Stimulated activated CD4-positive, alpha-beta T cell treated with anti-CD3 and anti-CD28 coated beads, TNF-alpha, amount 100 ng/mL, for 1 hour (primary cell): ENCODE measurements at places on chromosomes 12 and 14.

DNA sequence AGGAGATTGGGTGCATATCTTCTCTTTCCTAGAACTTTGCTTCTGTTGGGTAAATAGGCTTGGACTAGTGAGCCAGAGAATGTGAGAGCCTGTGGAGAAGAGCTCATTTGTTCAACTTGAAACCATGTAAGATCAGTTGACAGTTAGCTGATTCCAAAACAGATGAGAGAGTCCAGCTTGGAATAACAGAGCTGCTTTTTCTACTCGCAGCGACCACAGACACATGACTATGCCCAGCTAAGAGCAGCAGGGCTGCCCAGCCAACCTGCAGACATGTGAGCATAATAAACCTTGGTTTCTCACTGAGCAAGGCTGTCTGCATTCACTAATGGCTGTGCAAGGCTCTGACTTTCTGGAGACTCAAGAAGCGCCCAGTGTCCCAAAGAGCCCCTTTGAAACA lies 209.2 kb downstream of the C12orf75 start:
- no peak for DNase-seq

DNA sequence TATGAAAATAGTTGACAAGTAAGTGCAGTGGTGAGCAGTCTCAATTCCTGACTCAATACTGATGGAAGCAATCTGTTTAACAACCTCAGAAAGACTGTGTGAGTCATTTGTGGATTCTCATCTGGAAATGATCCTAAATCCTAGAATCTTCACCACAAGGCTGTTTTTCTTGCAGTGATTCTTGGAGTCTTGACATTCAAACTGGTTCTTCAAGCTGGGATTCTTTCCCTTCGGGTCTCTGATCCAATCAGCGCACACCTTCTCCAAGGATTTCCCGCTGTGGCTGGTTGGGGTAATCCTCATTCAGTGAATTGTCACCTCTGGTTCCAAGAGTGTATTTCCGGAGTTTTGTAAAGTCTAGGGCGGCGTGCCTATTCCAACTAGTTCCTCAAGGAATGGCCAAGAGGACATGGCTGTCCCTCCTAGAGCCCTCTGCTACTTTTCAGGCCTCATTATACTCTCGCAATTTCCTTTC lies 37.7 kb upstream of the FOXJ2 start:
- DNase-seq, result no peak

DNA sequence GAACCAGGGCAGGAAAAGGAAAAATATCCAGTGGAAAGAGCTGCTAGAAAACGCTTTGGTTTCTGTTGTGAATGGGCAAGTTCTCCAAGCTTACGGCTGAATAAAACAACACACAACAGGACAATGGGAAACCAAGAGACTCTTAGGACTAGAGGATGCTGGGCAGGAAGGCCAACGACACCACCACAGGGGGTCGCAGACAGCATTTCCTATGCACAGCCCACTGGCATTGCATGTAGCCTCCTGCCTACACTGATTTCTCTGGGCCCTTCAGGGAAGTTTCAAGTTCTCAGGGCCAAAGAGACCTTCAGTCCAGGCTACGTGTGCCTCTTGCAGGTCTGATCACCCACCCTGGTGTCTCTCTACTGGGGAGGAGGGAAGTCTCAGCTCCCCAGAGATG lies 108.0 kb downstream of the RIMBP2 start:
- no peak for DNase-seq

DNA sequence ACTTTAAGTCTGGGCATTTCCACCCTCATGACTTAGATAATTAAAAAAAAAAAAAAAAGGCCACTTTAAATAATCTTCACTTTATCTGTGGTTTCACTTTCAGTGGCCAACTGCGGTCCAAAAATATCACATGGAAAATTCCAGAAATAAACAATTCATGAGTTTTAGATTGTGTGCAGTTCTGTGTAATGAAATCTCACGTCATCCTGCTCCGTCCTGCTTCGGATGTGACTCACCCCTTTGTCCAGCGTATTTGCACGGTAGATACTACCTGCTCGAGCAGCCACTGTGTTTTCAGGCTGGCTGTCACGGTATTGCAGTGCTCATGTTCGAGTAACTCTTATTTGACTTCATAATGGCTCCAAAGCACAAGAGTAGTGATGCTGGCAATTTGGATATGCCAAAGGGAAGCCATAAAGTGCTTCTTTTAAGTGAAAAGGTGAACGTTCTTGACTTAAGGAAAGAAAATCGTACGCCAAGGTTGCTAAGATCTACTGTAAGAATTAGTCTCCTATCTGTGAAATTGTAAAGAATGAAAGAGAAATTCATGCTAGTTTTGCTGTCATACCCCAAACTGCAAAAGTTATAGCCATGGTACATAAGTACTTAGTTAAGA lies 2.4 kb downstream of the E2F7 start:
- DNase-seq, result no peak

GRCh38 chr12:8034802-8035201 lies 2.3 kb downstream of the FOXJ2 start:
- no peak for DNase-seq

- no peak for DNase-seq
Measured at GRCh38 chr12:62847709-62848108, 87.2 kb downstream of the PPM1H start.

- no peak for DNase-seq
Measured at GRCh38 chr12:72448089-72448488, 175.9 kb downstream of the TRHDE start.

DNA sequence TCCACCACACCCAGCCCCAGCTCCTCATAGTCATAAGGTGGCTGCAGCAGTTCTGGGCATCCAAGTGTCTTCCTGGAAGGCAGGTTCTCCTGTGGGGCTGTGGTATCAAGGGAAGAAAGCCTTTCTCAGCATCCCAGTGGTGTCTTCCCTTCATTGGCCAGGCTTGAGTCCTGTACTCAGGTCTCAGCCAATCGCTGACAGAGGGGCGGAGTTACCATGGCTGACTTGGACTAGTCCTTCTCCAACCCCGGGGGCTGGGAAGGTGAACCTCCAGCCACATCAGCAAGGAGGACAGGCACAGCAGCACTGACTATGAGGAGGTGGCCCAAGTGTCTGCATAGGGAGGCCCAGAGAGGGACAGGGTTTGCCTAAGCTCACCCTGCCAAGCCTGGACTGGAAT lies 64.0 kb upstream of the SLC24A4 start:
- no peak for DNase-seq

GRCh38 chr12:32455607-32456071 lies 56.3 kb downstream of the FGD4 start:
- DNase-seq, result no peak

- no peak for DNase-seq
Measured at GRCh38 chr14:99435327-99435726, 45.3 kb downstream of the SETD3 start.

GRCh38 chr14:95361373-95362137 lies 41.8 kb upstream of the CLMN start:
- no peak for DNase-seq

GRCh38 chr12:25186038-25186787 lies 8.7 kb downstream of the DNAI7 start:
- DNase-seq, result no peak

- no peak for DNase-seq
Measured at GRCh38 chr14:30725763-30726162, 103.6 kb downstream of the SCFD1 start.

- DNase-seq, result no peak
Measured at GRCh38 chr14:22220427-22220826, 368.6 kb downstream of the DAD1 start.

GRCh38 chr12:120851444-120851843 lies 52.7 kb downstream of the SPPL3 start:
- no peak for DNase-seq
